SW 1271 (cell line): ENCODE measurements at places on chromosomes 2 and 18.

DNA sequence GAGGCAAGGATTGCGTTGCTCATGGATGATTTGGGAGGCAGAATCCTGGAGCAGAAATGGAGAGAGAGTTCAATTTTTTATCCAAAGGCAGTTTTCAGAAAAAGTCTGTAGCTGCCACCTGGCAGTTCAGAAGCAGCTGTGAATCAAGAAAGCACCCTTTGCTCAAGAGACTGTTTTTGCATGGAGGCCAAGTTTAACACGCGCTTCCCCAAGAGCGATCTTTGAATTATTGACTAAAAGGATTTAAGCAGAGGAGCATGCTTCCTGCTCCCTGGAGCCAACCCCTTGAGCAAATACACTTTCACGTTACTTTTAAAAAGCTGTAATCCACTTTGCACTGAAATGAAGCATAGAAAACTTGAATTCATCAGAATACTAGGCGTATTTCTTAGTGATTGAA is 252.4 kb downstream of the RNF144A start:
- no peak for DNase-seq

GRCh38 chr2:159840616-159841015 is 42.6 kb upstream of the CD302 start:
- no peak for DNase-seq

- DNase-seq, result no peak
Observed at GRCh38 chr18:74459889-74460288, 2.8 kb upstream of the DIPK1C start.

GRCh38 chr2:187462839-187463238 is 14.8 kb upstream of the CALCRL start:
- no peak for DNase-seq

DNA sequence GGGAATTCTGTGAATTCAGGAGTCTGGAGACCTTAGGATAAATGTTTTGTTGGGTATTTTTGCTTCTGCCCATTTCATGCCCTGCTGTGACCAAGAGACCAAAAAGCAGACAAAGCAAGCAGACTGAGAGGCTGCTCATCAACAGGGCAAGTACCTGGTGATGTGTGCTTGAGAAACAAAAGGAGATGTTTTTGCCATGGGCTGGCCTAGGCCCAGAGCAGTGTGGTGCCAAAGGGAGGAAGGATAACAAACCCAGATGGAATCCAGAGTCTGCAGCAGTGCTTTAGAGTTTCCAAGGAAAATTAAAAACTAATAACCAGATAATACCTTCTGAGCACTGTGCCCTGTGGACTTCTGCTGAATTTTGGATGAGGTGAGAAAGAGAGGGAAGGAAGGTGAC is 538.4 kb downstream of the STK39 start:
- no peak for DNase-seq

GRCh38 chr18:25335676-25336075 is 16.3 kb downstream of the ZNF521 start:
- no peak for DNase-seq

DNA sequence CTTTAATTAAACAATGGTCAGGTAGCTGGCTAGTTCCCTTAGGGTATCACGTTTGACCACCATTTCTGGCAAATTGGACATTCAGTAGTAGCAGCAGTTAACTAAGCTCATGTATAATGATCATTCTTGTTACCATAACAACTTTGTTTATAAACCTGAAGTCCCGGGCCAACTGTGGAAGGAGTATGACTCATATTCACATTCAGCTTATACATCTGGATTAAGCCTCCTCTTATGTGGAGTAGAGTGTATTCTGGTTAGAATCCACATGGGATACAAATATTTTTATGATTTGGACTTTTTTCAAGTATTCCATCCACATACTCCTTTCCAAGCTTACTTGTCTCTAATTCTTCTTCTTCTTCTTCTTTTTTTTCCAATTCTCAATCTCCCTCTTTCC is 70.3 kb upstream of the ZSWIM2 start:
- no peak for DNase-seq
